Panc1 (cell line): ENCODE measurements at places on chromosomes 4 and X.

GRCh38 chr4:519203-519651 lies 20.2 kb downstream of the PIGG start:
- H3K27me3 ChIP-seq: no peaks in the 10 kb centered on the region
- H3K4me1 ChIP-seq: no peaks in the 10 kb centered on the region
- no peak overlapping the region for H3K4me3 ChIP-seq
- no peak overlapping the region for H3K27ac ChIP-seq
- H3K36me3 ChIP-seq: peaks cover 2% of the 10 kb centered on the region

DNA sequence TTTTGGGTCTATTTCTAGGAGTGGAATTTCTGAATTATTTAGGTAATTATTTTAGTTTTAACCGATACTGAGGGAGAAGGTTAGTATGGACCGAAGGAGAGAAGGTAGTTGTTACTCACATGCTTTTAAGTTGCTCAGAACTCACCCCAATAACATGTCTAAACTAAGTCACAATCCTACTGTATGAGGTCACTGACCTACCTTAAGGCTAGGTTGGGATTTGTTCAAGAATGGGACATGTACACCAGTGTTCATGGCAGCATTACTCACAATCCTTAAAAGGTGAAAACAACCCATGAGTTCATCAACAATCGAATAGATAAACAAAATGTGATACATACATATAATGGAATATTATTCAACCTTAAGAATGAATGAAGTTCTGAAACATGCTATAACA lies 90.5 kb downstream of the MSN start:
- H3K4me1 ChIP-seq: no peaks in the 10 kb centered on the region
- no peak overlapping the region for H3K27ac ChIP-seq
- H3K36me3 ChIP-seq: no peaks in the 10 kb centered on the region
- H3K27me3 ChIP-seq: no peaks in the 10 kb centered on the region
- no peak for DNase-seq
- H3K4me3 ChIP-seq: no peak overlapping the region

DNA sequence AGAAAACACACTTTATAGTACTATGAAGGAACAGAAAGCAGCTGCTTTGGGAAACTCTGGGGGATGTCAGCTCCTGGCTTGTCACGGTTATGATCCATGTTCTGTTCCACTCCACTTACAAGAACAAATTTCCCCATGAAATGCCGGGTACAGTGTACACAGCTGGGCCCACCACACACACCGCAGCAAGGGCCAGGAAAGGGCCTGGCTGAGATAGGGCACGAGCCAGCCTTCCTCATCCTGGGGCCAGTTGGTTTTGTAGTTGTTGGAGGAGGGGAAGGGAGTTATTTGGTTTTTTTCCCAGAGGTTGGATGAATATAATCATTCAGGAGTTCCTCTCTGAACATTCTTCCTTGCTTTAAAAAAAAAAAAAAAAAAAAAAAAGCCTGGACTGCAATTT lies 56.8 kb downstream of the SEPSECS start:
- H3K27me3 ChIP-seq: no peaks in the 10 kb centered on the region
- H3K4me3 ChIP-seq: no peak overlapping the region
- H3K27ac ChIP-seq: no peak overlapping the region
- no peaks in the 10 kb centered on the region for H3K4me1 ChIP-seq

DNA sequence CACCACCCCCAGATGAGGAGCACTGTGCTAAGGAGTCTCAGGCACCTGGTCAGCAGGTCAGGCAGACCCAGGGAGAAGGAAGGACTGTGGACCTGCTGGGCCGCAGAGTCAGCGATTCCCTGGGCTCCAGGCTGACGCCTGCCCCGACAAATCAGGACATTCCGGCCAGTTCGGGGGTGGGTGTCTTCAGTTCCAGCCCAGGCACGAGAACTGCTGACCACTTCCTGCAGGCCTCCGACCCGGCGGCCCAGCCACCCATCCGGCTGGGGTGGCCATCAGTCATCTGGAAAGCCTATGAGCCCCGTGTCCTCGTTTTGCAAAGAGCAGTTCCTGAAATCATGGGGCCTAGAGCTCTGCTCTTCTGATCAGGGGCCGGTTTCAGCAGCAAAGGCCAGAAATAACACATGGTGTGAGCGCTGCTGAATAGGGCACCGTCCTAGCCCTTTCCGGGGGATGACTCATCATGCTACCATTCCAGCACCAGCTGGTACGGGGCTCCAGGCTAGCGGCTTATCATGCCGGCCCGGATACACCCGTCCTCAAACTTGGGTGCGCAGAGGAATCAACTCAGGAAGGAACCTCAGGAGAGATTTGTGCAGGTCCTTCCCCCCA lies 7.8 kb upstream of the SH3TC1 start:
- H3K4me3 ChIP-seq: no peak overlapping the region
- no peaks in the 10 kb centered on the region for H3K36me3 ChIP-seq
- no peaks in the 10 kb centered on the region; the same call in 1 of the 2 replicates for H3K4me1 ChIP-seq
- no peak for DNase-seq
- no peaks in the 10 kb centered on the region for H3K27me3 ChIP-seq

GRCh38 chr4:184166736-184167135 lies 50.9 kb downstream of the ENPP6 start:
- no peaks in the 10 kb centered on the region for H3K4me1 ChIP-seq
- no peak overlapping the region for H3K27ac ChIP-seq
- DNase-seq: no peak
- no peak overlapping the region for H3K4me3 ChIP-seq

DNA sequence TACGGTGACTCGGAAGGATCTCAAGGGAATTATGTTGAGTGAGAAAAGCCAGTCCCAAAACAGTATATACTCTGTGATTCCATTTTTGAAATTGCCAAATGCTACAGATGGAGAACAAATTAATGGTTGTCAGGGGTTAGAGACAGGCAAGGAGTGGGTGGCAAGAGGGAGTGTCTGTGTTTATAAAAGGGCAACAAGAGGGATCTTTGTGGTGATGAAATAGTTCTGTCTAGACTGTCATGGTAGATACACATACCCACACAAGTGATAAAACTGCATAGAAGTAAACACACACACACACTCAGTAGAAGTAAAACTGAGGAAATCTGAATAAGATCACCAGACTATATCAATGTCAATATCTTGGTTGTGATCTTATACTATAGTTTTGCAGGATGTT lies 92.7 kb downstream of the CD99L2 start:
- DNase-seq: no peak
- 0 out of 2 replicates have a peak, but pooled peaks cover 2% of the 10 kb centered on the region for H3K4me1 ChIP-seq
- H3K27ac ChIP-seq: no peak overlapping the region
- H3K27me3 ChIP-seq: no peaks in the 10 kb centered on the region

GRCh38 chr4:174362340-174362739 lies 78.6 kb downstream of the CEP44 start:
- no peaks in the 10 kb centered on the region for H3K36me3 ChIP-seq
- no peak overlapping the region for H3K27ac ChIP-seq
- H3K27me3 ChIP-seq: no peaks in the 10 kb centered on the region
- H3K4me3 ChIP-seq: no peak overlapping the region
- DNase-seq: no peak

- H3K4me3 ChIP-seq: no peak overlapping the region
- no peak for DNase-seq
- H3K27me3 ChIP-seq: no peaks in the 10 kb centered on the region
- no peaks in the 10 kb centered on the region for H3K36me3 ChIP-seq
- no peak overlapping the region for H3K27ac ChIP-seq
- H3K4me1 ChIP-seq: peaks cover 12% of the 10 kb centered on the region; the same call in 1 of the 2 replicates
Measured at GRCh38 chr4:76968937-76969336, 19.4 kb downstream of the SEPTIN11 start.

GRCh38 chrX:67563469-67564448 lies 19.9 kb downstream of the AR start:
- H3K4me3 ChIP-seq: no peak overlapping the region
- H3K27ac ChIP-seq: no peak overlapping the region
- no peak for DNase-seq
- H3K27me3 ChIP-seq: no peaks in the 10 kb centered on the region
- H3K4me1 ChIP-seq: no peaks in the 10 kb centered on the region
- no peaks in the 10 kb centered on the region for H3K36me3 ChIP-seq

DNA sequence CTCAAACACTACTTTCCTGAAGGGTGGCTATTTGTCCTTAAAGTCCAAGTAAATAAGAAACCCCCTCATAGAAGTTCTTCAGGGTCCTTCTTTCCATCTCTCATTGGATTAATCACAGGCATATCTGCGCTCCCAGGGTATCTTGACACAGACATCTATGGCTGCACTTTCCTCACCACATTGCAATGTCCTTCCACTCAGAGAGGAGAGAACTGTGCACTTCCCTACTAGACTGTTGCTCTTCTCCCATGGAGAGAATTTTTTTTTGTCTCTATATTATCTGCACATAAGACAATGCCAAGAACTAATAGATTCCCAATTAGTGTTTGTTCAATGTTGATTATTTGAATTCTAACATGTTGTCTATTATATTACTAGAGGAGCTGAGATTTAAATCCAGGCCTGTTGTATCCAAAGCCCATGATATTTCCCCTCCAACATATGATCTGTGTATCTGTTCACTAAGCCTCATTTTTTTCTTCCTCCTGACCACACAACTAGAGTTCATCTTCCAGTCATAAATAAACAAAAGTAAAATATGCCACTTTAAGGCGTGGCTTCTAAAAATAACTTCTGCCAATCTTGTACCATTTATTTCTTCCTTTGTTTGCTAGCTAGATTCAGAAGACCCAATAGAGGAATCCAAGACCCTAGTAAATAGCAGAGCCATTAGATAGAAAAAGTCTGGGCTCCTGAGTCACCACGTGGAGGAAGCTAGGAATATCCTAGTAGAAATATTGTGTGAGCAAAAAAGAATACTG lies 61.5 kb upstream of the FAM241A start:
- H3K4me3 ChIP-seq: no peak overlapping the region
- peak; percentile 20 for DNase-seq
- H3K4me1 ChIP-seq: peaks cover 3% of the 10 kb centered on the region

DNA sequence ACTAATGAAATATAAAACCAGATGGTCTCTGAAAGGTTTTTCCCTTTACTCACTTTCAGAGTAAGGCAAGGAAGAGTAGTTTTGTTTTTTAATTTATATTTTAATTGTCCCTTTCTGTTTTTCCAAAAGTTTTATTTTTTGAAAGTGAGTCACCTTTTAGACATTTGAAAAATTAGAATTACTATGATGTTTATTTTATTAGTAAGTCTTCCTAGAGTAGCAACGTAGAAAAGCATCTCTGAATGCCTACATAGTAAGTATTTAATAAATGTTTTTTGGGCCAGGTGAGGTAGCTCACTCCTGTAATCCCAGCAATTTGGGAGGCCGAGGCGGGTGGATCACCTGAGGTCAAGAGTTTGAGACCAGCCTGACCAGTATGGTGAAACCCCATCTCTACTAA lies 51.1 kb downstream of the TET2 start:
- H3K27me3 ChIP-seq: no peaks in the 10 kb centered on the region
- no peak for DNase-seq
- H3K4me3 ChIP-seq: no peak overlapping the region

DNA sequence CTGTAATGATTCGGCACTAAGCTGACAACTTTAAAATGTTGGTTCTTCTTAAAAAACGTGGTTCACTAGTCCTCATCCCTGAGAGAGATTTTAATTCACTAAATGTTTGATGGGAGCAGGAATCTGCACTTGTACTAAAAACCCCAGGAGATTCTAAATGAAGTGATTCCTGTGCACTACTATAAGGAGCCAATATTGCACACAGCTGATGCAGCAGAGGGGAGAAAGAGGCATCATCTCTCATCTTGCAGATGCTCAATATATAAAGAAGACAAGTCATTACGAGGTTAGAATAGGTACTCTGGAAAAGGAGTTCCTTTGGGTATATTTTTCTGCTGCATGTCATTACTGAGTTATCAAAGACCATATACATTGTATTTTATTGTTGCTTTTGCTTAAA lies 207.6 kb upstream of the RASGEF1B start:
- no peak overlapping the region for H3K27ac ChIP-seq
- no peaks in the 10 kb centered on the region for H3K36me3 ChIP-seq
- H3K27me3 ChIP-seq: no peaks in the 10 kb centered on the region
- no peaks in the 10 kb centered on the region for H3K4me1 ChIP-seq
- H3K4me3 ChIP-seq: no peak overlapping the region

- H3K27ac ChIP-seq: no peak overlapping the region
- DNase-seq: no peak
- H3K36me3 ChIP-seq: no peaks in the 10 kb centered on the region
Measured at GRCh38 chrX:119082278-119082677, 9.5 kb downstream of the CT47C1 start.

- H3K27me3 ChIP-seq: no peaks in the 10 kb centered on the region
- no peak overlapping the region for H3K27ac ChIP-seq
- DNase-seq: no peak
- no peaks in the 10 kb centered on the region for H3K36me3 ChIP-seq
- no peaks in the 10 kb centered on the region for H3K4me1 ChIP-seq
Measured at GRCh38 chr4:105210916-105211315, 64.2 kb downstream of the TET2 start.
